ENCODE measurements at places on chromosomes 4 and X.

- no peak for DNase-seq
Measured at GRCh38 chr4:58119298-58119697, 1009.1 kb upstream of the IGFBP7 start.

DNA sequence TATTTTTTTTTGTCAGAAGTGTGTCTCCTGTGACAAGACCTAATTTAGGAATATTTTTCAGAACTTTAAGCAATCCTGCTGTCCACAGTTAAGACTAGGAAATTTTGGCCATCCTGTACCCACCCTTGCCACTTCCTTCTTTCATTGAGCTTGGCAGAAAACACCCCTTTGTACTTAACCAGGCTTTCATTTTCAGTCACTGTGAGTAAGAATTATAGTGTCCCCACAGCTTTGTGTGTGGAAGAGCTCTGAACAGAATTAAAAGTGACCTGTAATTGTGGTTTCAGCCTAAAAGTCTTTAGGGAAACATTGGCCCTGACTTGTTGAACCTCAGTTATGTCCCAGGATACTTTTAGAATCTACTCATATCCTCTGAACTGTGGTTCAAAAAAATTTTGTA, 153.7 kb upstream of the BMP3 start:
- DNase-seq = no peak

DNA sequence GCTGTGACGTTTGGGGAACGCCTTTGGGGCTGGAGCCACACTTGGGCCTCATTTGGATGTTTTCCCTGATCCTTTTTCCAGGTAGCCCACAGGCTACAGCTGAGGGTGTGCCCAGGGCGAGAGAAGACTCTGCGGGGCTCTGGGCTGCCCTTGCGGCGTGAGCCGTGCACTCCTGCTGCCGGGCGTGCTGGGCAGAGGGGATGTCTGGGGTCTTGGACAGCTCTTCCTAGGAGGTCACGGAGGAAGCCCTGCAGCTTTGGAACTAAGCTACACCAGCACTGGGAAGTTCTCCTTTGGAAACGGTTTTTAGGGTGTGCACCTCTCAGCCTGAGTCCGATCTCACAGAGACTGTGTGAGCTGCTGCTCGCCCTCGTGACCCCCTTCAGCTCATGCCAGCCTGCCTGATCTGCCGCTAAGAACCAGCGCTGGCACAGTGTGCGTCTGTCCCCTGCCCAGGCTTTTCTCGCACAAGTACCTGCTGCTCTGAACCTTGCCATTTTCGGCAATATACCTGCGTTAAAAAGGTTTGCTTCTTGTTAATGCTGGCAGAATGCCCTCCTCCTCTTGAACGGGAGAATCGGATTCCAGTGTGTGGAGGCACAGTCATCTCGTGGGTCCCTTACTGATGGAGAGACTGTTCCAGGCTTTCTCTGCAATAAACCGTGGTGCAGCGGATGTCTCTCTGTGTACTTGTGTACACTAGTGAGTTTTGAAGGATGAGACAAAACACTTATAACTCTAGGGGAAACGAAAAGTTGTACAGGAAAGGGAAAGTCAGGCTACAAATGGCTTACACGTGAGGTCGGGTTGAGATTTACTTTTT, 14.3 kb downstream of the MSANTD1 start:
- no peak for DNase-seq

DNA sequence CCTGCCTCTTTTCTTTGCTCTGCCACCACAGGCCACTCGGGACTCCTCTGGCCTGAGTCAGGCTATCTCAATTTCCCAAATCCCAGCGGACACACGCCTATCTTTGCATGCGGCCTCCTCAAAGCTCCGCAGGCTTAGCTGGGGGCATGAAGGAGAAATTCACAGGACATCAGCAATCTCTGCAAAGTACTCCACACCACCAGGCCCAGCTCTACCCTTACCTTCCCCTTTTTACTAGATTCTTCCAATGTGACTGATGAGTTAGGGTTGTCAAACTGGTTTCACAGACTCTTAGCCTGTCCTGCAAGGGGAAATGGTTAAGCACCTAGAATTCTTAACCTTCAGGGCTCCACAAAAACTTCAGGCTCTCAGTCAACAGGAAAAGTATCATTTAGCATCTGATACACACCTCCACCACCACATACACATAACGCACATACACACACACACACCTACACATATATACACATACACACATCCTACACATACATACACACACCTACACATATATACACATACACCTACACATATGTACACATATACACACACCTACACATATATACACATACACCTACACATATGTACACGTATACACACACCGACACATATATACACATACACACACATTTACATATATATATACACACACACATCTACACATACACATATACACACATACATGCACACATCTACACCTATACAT, 349.1 kb downstream of the ANK2 start:
- no peak for DNase-seq

- no peak for DNase-seq
Measured at GRCh38 chr4:176921256-176921655, 128.5 kb upstream of the VEGFC start.

- DNase-seq = no peak
Measured at GRCh38 chr4:136687118-136687517, 845.2 kb downstream of the PCDH18 start.

DNA sequence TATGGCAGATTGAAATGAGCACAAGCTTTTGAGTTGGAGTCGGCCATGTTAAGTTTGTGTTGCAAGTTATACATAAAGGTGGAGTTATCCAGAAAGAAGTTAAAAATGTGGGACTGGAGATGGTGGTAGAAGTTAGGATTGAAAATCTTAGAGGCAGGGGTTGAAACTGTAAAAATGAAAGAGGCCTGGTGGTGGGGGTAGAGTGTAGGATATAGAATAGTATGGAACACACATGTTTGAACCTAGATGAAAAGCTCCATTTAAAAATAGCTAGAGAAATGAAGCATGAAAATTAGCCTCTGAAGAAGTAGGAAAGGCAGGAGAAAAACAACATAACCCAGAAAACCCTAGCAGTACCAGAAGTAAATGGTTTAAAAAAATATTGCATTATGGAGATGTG, 131.8 kb upstream of the ENPEP start:
- DNase-seq = no peak

DNA sequence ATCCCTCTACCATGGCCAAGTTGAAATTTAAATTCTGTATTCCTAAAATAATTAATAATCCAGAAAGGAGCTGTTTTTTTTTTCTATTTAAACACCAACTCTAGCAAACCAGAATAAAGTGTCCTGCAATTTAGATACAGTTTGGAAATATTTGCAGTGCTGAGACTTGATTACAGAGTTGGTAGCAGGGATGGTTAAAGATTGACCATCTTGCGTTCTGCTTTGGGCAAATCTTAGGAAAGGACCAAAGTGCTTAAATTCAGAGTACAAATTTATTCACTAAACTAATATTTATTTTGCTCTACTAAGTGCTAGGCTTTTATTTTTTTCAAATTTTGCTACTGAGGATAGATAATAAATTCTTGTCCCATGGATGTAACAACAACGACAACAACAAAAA, 180.2 kb upstream of the AADAT start:
- no peak for DNase-seq
